ENCODE measurements at places on chromosomes 12 and 14.

GRCh38 chr12:88945051-88945732 is 364.9 kb upstream of the KITLG start:
- no peak for DNase-seq

DNA sequence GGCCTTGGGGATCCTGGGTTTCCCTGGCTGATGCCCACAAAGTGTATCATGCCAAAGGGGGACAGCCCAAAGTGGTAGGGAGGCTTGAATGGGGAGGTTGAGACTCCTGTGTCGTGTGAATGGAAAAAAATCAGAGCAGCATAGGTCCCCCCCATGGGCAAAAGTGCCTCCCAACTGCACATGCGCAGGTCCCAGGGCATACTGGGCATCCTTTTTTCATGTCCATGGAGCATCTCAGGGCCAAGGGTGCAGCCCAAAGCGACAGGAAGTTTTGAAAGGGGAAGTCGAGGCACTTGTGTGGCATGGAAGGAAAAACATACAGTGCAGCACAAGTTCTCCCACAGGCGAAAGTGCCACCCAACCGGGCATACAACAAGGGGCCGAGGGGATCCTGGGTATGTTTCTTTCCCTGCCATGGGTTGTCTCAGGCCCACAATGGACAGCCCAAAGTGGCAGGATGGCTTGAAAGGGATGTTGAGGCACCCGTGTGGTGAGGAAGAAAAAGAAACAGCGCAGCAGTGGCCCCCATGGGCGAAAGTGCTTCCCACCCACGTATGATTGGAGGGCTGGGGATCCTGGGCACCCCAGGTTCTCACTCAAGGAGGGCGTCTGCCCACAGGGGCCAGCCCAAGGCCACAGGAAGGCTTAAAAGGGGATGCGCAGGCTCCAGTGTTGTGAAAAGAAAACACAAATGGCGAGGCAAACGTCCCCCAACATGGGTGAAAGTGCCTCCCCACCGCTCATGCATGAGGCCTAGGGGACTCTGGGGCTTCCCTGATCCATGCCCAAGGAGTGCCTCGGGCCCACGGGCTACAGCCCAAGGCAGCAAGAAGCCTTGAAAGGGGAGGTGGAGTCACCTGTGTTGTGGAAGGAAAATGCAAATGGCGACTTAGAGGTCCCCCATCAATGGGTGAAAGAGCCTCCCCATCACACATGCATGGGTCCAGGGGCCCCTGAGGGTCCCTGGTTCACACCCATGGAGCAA is 573.7 kb downstream of the ALG10 start:
- no peak for DNase-seq

GRCh38 chr12:125882141-125882540 is 816.9 kb downstream of the AACS start:
- DNase-seq: no peak

- no peak for DNase-seq
These were observed 28.9 kb upstream of the EGLN3 start for GRCh38 chr14:33979613-33980276.

- DNase-seq: no peak
These were observed 466.4 kb downstream of the MED13L start for GRCh38 chr12:115811045-115811444.

GRCh38 chr12:116346741-116347140 is 69.2 kb upstream of the MED13L start:
- DNase-seq: no peak

GRCh38 chr14:81302638-81303037 is 81.9 kb upstream of the GTF2A1 start:
- no peak for DNase-seq

GRCh38 chr12:66555113-66555512 is 123.8 kb downstream of the GRIP1 start:
- DNase-seq: no peak

GRCh38 chr12:124592050-124592449 is 24.6 kb upstream of the NCOR2 start:
- DNase-seq: no peak
